Ovary (tissue), 10 donors: ENCODE measurements at places on chromosomes 12 and 14.

GRCh38 chr12:27901959-27902358, 70.6 kb downstream of the PTHLH start:
- DNase-seq: no peak
- H3K4me1 ChIP-seq: no peaks in the 10 kb centered on the region
- H3K4me3 ChIP-seq: no peak overlapping the region
- no peak overlapping the region for H3K27ac ChIP-seq
- H3K36me3 ChIP-seq: no peaks in the 10 kb centered on the region

GRCh38 chr12:125100551-125101434, 35.6 kb downstream of the AACS start:
- H3K27ac ChIP-seq: no peak overlapping the region
- no peaks in the 10 kb centered on the region for H3K36me3 ChIP-seq
- no peak for DNase-seq

DNA sequence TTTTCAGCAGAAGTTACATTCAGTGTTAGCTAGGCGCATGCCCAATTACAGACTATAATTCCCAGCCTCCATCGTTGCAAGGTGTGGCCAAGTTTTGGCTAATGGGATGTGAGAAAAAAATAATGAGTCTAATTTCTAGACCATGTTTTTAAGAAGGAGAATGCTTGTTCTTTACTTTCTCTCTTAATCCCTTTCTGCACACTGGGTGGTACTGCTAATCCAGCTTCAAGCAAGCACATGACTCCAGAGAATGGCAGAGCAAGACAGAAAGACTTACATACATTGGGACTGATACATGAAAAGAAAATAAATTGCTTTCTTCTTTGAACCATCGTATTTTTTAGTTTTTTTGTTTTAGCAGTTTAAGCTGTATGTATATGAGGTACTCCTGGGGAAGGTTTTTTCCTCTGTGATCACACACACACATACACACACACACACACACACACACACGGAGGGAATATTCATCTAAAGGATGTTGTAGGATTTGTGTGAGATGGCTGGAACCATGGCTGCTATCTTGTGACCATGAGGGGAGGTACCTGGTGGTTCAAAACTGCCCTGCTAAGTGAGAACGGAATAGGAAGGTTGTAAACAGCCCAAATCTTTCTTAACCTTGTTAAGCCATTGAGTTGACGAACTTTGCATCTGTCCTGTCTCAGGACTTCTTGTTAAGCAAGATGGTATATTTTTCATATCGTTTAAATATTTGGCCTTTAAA, 34.3 kb upstream of the LTA4H start:
- H3K4me3 ChIP-seq: no peak overlapping the region
- H3K36me3 ChIP-seq: no peaks in the 10 kb centered on the region
- H3K4me1 ChIP-seq: no peaks in the 10 kb centered on the region
- H3K27me3 ChIP-seq: no peaks in the 10 kb centered on the region
- H3K27ac ChIP-seq: no peak overlapping the region
- DNase-seq: no peak

DNA sequence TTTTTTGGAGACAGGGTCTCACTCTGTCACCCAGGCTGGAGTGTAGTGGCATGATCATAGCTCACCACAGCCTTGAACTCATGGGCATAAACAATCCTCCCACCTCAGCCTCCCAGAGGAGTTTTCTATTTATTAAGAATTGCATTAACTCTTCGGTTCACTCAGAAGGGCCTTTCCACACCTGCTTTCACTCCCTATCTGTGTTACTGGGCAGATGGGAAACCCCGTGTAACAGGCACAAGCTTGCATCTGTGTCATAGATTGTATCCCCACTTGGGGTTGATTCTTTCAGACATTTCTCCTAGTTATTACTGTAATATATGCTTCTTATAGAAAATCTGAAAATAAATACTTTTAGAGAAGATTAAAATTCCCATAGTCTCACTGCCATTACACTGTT, 38.7 kb downstream of the STX2 start:
- no peak for DNase-seq
- H3K27me3 ChIP-seq: no peaks in the 10 kb centered on the region
- no peak overlapping the region for H3K4me3 ChIP-seq
- H3K36me3 ChIP-seq: no peaks in the 10 kb centered on the region

- H3K27me3 ChIP-seq: no peaks in the 10 kb centered on the region
- peaks cover 2% of the 10 kb centered on the region for H3K4me1 ChIP-seq
- H3K27ac ChIP-seq: peak overlapping the region; percentile 79
These were observed 216.2 kb downstream of the TTC8 start for GRCh38 chr14:89040460-89041256.
